ENCODE measurements at places on chromosomes 3 and 15.

- no peak for DNase-seq
Measured at GRCh38 chr15:31799715-31800321, 230.5 kb upstream of the CHRNA7 start.

DNA sequence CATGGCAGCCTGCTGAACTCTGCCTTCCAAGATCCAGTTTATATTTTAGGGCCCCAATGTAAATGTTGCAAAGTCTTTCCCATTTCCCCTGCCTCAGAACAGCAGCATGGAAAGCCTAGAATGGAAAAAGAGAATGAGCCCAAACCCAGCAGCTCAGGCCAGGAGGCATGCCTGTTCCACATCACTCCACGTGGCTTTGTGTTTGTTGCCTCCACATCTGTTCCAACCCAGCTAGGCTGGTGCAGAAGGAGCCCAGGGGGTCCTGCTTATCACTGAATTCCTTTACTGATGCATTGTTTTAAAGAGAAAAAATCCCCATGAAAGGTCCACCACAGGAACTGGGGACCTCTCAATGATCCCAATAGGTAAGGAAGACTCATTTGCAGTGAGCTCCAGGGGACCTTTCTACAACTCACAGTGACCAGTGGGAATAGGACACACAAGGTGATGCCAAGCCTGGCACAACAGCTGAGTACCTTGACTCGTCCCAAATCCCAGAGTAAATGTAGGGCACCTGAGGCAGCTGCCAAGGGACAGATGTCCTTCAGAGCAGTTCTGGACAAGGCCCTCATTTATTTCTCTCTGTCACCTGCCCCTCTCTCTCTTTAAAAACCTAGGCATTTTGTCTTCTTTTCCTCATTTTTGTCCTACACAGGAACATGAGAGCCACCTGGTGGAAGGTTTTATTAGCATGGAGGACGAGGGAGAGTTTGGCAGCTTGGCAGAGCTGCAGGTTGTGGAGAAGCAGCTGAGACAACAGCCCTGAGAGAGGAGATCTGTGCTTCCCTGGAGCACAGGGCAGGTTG, 41.7 kb upstream of the ADAMTS17 start:
- DNase-seq = no peak

DNA sequence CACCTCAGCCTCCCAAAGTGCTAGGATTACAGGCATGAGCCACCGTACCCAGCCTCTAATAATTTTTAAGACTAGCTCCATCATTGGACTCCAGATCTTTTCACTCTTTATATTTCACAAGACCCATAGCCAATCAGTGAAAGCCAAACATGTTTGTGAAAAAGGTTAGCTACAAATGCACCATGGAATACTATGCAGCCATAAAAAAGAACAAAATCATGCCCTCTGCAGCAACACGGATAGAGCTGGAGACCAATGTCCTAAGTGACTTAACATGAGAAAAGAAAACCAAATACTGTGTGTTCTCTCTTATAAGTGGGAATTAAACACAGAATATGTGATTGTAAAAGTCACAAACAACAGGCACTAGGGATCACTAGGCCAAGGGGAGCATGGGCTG, 3.2 kb downstream of the SCAPER start:
- DNase-seq = no peak

GRCh38 chr15:65292938-65293518, 2.8 kb upstream of the RNU5A-1 start:
- DNase-seq = no peak

GRCh38 chr15:64146885-64147681, 4.4 kb upstream of the SNX22 start:
- no peak for DNase-seq

- no peak for DNase-seq
Measured at GRCh38 chr3:185409957-185410356, 47.0 kb downstream of the MAP3K13 start.

DNA sequence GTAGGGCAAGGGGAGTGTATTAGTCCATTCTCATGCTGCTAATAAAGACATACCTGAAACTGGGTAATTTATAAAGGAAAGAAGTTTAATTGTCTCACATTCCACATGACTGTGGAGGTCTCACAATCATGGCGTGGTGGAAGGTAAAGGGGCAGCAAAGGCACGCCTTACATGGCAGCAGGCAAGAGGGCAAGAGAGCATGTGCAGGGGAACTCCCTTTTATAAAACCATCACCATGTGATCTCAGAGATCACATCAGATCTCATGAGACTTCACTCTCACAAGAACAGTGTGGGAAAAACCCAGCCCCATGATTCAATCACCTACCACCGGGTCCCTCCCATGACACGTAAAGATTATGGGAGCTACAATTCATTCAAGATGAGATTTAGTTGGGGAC, 41.4 kb downstream of the SUMF1 start:
- no peak for DNase-seq

- no peak for DNase-seq
Measured at GRCh38 chr15:101307897-101308603, 13.0 kb upstream of the SNRPA1 start.

- no peak for DNase-seq
Measured at GRCh38 chr3:145013931-145014330, 1042.3 kb downstream of the DIPK2A start.

- DNase-seq = peak; percentile 31
Measured at GRCh38 chr15:76339305-76340197, 3.0 kb downstream of the ISL2 start.

DNA sequence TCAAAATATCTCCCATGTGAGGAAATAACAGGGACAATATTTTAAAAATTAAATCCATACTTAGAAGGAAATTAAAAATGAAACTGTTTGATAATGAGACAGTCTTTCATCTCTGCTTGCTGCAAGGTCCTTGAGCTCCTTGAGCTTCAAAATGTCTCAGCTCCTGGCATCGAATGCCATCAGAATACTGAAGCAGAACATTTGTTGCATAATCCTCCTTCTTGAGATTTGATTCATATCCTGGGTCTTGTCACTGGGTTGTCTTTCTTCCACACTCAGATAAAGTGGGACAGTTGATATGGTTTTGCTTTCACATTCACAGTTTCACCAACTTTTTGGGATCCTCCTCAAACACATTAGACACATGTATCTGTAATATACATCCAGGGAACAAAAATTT, 27.8 kb downstream of the COL8A1 start:
- DNase-seq = no peak

- no peak for DNase-seq
Measured at GRCh38 chr3:188390775-188391443, 237.0 kb downstream of the LPP start.

DNA sequence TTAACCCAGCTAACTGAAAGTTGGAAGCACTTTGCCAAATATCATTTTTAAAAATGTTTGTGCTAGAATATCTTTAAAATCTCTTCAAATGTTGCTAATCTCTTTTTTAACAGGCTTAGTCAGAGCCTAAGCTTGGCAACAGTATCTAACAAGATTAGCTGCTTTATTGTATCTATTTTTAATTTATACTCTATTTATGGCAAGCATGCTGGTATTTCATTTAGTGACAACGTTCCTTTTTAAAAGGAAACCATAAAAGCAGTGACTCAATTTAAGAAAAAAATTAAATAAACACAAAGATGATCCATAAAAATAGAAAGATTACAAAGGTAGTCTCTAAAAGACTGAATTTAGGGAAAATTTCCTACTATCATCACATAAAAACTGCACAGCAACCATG, 40.5 kb downstream of the SLC12A6 start:
- DNase-seq = no peak

DNA sequence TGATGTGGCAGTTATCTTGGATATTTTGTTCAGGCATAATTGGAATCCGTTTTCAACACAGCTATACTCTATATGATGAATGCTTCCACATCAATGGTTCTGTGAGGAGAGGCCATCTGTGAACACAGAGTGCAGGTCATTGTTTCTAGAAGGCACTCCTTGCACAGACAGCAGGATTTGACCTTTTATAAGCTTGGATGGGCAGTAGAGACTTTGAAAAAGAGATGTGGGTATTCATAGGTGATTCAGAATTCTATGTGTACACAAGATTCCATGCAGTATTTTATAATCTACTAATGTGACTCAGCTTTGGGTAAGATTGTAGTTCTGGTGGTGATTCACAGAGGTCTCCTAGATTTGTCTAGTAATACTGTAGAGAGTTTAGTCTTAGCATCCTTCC, 12.5 kb downstream of the ARPP21 start:
- no peak for DNase-seq

DNA sequence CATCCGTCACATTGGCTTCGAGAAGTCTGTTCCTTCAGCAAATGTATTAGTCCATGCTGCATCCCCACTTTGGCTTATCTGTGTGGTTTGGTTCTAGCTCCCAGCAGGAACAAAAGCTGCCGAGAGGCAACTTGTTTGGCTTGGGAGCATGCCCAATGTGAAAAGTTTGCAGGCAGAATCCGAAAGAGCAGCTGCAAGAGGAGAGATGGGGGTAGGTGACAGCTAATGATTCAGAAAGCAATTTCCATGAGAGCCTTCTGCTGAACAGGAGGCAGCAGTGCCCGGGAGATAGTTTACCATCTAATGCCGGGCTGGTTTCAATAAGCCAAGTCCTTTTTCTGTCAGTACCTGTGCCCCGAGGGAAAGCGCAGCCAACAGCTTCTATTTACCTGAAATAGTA, 60.2 kb downstream of the GRM7 start:
- DNase-seq = no peak

DNA sequence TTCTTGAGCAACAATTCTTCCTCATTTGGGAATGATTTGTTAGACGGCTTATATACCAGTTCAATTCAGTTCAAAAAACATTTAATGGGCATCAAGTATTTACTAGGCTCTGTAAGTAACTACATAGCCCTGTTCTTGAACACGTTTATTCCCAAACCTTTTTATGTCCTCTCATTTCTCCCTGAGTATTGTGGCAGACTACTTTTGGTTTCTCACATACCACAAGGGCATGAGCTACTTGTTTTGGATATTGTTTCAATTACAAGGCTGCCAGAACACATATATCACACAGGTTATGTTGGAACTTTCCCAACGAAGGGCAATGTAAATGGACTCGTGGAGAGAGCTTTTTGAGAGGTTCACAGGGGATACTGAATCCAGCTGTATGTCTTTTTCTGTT, 363.8 kb upstream of the NAALADL2 start:
- DNase-seq = no peak

DNA sequence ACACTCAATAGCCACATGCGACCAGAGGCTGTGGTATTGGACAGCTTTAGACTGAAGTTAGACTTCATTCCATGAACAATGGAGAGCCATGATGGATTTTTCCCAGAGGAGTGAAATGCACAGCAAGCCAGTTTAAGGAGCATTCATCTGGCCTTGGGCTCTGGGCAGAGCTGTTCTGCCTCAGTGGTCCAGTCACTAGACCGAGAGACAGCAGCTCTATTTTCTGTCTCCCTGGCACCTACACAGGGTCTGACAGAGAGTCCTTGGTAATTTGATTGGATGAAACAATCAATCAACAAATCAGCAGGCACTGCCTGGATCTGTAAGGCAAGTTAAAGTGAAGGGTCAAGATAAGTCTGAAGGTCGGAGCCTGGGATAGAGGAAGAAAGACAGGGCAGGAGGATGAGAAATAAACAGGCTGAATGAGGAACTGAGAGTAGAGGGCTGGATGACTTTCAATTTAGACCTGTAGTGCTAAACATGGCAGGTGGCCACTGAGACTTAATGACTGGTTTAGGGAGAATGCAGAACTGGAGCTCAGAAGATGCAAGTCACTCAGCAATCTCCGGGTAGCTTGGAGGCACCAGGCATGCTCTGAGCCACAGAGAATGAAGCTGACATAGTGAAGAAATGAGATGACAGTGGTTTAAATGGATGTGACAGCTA, 98.5 kb upstream of the SLC25A36 start:
- peak; percentile 65 for DNase-seq

DNA sequence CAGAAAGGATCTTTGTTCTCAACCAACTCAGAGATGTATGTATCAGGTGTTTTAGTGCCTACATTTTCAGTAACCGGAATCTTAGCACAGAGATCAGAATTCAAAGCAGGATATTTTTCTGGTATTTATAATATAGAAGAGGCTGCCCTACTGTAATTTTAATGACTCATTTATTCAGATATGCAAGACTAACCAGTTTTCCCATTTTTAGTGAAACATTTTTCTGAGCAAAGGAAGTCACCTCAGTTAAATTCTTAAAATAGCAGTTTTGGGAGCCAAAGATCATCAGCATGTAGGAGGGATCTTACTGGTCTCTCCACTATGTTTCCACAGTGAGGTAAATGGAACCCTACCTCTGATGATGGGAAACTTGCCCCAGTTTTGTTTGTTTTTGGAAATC, 42.0 kb downstream of the SRP14 start:
- no peak for DNase-seq

DNA sequence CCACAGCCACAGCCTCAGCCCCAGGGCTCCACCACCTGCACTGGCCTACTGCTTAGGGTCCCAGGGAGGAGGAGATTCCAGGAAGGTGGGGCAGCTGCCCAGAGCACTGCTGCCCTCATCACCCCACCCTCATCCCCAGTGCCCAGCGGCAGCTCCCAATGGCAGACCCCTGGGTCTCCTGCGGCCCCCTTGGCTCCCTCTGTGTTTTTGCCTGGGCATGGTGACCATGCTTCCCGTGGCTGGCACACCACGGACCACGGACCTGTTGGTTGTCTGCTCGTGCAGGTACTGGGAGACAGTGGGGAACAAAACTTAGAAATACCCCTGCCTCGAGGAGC, 2.7 kb downstream of the CHST13 start:
- no peak for DNase-seq

DNA sequence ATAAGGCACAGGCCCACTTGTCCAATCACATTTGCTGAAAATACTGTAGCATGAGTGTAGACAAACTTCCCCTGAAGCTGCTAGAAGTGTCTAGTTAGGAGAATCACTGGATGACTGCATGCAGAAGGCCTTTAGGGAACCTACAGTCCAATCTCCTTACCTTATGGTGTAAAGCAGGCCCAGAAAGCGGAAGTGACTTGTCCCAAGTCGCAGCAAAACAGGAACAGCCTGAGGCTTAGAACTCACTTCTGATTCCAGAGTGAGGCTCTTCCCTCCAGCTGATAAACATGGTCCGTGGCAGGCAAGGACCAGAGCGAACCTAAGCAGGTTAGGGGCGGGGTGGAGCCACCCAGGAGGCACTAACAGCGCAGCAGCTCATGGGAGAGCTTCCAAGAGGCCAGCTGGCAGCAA, 2.5 kb downstream of the GRAMD2A start:
- DNase-seq = peak; percentile 47

DNA sequence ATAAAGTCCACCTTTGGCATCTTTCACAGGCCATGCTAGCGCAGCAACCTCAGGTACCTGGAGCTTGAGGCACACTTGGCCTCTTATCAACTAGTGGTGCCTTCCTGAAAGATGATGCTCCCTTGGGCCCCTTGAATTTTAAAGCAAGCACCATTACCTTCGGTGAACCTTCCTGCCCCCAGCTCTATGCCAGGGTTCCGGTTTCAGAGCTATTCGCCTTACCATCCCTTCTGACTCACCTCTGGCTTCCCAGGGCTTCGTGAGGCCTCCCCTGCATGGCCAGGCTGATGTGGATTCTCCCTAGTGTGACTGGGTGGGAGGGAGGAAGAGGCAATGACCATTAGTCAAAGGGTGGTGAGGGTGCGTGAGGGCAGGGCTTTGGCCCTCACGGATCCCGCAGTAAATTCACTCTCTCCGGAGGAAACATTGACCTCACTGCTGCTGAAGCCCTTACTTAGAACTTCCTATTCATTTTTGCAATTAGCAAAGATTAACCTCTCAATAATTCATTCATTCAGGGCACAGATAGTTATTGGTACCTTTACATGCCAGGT, 16.3 kb downstream of the BHLHE40 start:
- DNase-seq = no peak

GRCh38 chr3:128902426-128902825, 23.0 kb downstream of the ACAD9 start:
- no peak for DNase-seq

- no peak for DNase-seq
Measured at GRCh38 chr3:147572970-147573340, 163.8 kb downstream of the ZIC1 start.

GRCh38 chr3:132342183-132342582, 25.0 kb downstream of the ACP3 start:
- DNase-seq = no peak

All from germinal center (tissue), 1 donor.